ENCODE measurements at places on chromosomes 3 and 15. TPM values are rescaled to one million over a fixed set of nuclear protein-coding genes. Genes with fewer than 3 reads are reported as not detected.

LRRIQ4 gene
- not detected for total RNA-seq

PCLAF gene
- total RNA-seq: 22.7 TPM

SLCO2A1 gene
- 29.1 TPM for total RNA-seq

PPP2R3A gene
- total RNA-seq: 8.5 TPM

GPR171 gene
- not detected for total RNA-seq

GOLGA8T gene
- total RNA-seq: not detected

- no peak for DNase-seq
Measured at GRCh38 chr3:53834429-53835095, 11.7 kb downstream of the CHDH start.

DNA sequence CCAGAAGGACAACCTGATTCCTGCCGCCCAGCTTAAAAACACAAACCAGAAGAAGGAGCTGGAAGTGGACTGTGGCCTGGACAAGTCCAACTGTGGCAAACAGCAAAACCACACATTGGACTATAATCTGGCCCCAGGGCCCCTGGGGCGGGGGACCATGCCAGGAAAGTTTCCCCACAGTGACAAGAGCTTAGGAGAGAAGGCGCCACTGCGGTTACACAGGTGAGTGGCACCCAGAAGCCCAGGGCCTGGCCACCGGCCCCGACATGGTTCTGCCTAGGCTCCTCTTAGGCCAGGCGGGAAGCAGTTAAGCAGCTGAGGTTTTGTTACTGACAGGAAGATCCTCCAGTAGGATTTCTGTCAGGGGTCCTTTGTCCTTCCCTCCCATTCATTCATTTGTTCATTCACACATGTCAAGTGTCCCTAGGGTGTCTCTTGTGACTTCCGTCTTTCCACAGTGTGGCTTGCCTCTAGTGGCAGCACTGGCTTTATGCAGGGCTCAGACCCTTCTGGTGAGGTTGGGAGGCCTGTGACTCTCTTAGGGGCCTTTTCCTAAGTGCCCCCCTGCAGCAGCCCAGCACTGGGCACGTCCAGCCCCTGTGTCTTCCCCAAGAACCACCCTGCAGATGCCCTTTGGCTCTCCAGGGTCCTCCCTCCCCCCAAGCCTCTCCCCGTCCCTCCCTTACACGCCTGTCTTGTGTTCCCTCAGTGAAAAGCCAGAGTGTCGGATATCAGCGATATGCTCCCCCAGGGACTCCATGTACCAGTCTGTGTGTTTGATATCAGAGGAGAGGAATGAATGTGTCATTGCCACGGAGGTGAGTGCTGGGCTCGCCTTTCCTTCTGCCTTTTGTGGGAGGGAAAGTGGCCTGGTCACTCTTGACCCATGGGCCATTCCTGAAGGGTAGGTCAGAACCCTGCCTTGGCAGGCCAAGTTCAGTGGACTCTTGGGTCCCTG lies 7.8 kb downstream of the DLL4 start:
- no peak for DNase-seq

DNA sequence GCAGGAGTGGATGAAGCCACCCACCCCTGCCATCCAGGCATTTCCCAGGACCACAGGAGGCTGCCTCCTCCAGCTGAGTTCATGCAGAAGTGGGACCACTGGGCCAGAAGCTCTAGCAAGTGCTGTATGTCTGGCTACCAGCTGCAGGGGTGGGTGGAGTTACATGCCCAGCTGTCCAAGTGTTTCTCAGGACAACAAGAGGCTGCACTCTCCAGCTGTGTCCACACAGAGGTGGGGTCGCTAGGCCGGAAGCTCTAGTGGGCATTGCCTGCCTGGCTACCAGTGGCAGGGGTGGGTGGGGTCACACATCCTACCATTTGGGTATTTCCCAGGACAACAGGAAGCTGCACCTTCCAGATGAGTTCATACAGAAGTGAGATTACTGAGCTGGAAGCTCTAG lies 234.0 kb upstream of the PPP2R3A start:
- DNase-seq: no peak

- no peak for DNase-seq
Measured at GRCh38 chr3:190718097-190718496, 144.4 kb downstream of the GMNC start.

- DNase-seq: no peak
Measured at GRCh38 chr15:69557707-69558409, 105.2 kb downstream of the RPLP1 start.

DNA sequence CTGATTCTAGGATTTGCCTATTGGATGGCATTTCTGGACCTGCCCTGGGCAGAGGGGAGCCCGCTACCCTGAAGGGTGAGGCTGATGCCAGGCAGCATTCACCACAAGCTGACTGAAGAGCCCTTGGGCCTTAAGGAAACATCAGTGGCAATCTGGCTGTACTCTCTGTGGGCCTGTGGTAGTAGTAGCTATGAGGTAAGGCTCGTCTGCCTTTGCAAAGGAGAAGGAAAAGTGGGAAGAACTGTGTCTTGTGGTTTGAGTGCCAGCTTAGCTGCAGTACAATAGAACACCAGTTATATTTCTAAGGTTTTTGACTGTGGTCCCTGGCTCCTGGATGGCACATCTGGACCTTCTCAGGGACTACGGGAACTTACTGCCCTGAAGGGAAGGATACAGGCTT lies 51.5 kb downstream of the SPTSSB start:
- DNase-seq: no peak

- DNase-seq: no peak
Measured at GRCh38 chr3:46422617-46423016, 15.6 kb downstream of the CCRL2 start.

DNA sequence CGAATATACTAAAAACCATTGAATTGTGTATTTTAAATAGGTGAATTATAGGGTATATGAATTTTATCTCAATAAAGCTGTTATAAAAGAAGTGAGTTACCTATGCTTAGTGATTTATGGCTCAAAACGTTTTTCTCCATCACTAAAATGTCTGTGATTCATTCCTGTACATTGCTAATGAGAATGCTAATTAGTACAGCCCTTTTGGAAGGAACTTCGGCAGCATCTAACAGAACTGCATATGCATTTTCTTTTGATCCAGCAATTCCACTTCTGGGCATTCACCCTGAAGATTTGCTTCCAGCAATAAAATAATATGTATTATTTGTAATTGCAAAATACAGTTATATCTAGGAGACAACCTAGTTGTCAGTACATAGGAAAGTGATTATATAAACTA lies 53.6 kb downstream of the TCF12 start:
- no peak for DNase-seq

- no peak for DNase-seq
Measured at GRCh38 chr3:152227027-152227426, 41.7 kb upstream of the MBNL1 start.

DNA sequence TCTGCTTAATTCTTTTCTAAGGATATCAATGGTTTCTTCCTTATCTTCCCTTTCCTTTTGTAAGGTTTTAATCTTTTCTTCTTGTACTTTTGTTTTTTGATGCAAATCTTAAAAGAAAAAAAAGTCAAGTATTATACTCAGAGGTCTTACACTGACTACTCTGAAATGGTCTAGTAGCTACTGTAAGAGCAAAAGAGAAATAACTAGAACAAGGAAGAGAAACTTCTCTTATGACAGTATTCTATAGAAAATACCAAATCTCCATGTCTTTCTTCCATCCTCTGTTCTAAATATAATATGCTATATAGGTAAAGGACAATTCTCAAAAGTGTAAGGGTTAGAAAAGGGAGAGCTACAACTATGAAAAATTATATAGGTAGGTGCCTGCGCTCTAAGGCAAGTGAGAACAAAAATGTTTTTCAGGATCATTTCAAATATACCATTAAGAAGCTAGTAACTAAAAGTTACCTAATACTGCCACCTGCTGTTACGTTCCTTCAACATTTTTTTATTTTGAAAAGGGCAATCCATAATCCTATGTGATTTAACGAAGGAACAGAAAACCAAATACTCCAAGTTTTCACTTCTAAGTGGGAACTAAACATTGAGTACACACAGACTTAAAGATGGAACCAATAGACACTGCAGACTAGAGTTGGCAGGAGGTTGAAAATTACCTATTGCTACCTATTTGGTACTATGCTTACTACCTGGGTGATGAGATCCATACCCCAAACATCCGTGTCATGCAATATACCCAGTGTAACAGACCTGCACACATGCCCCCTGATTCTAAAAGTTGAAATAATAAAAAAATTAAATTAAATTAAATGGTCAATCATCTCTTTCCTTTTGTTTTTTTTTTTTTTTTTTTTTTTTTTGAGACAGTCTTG lies 36.7 kb downstream of the CIP2A start:
- no peak for DNase-seq

DNA sequence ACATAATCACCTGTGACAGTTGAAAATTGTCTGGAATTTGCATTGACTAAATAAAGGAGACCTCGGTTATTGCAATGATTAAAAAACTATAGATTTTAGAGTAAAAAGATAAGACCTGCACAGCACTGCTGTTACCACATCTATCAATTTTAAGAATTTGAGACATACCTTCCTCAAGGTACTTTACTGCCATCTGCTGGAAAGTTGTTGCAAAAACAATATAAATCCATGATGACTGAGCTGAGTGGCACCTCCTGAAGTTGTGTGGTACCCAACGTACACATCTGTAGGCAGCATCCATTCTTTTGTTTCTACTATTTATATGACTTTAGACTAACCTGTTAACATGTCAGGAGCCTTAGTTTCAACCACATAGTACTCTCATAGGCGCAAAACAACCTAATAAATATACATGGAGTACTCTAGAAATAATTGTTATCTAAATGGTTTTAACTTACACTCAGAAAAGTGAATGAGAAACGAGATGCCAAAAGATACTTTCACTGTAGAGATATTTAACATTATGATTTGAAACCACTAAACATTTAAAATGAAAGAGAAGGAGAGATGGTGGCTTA lies 106.7 kb downstream of the GHSR start:
- no peak for DNase-seq

GRCh38 chr3:38000242-38000916 lies 9.8 kb downstream of the VILL start:
- no peak for DNase-seq

DNA sequence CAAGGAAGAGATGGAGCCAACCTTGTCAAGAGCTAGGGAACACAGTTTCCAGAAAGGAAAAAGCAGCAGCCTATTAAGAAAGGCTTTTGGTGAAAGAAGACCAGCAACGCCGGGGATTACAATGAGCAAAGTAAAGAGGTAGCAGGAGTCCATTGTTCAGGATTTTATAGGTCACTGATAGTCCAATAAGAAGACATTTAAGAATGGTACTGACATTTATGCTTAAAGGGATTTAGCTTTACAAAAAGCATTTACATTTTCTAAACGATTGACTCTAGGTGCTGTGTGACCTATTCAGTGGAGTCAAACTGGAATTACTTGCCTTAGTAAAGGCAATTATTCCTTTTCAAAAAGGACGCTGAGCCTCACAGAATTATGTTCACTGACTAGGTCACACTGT lies 40.8 kb downstream of the CSNK1G1 start:
- no peak for DNase-seq

- DNase-seq: no peak
Measured at GRCh38 chr3:180530276-180530675, 71.7 kb upstream of the TTC14 start.

GRCh38 chr15:67161412-67161811 lies 93.0 kb downstream of the AAGAB start:
- DNase-seq: peak; percentile 1

DNA sequence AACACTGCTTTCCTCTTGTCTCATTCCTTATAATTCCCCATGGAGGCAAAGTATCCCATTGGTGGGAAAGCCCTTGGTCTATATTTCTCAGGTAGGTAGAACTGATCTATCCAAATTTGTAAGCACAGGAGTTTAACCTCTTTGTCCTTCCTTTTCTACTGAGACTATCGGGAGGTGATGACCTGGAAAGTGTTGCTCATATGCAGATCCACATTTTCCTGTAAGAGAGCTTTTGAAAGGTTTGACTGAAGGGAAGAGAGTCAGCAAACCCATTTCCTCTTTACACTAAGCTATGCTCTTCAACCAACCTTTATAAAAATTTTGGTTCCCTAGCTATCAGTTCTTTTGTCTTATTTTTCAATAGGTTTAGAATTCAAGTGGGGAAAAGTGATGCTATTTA lies 200.7 kb downstream of the TIGIT start:
- no peak for DNase-seq

GRCh38 chr15:57122080-57122840 lies 203.8 kb downstream of the TCF12 start:
- no peak for DNase-seq

DNA sequence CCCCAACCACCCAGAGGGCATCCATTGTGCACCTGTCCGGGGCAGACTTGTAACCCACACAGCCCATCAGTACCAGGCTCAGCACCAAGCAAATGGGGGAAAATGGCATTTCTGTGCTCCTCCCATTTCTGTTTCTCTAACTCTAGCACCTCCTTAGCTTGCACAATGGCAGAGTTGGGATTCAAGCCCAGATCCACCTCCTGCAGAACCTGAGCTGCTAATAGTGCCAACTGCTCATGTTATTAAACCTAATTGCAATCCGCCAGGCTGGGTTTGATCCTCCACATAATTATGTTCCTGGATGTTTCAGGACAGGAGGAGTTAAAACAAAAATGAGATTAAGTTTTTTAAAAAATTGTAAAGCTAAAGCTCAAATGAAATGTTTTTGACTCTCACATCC lies 235.0 kb downstream of the OCA2 start:
- no peak for DNase-seq

DNA sequence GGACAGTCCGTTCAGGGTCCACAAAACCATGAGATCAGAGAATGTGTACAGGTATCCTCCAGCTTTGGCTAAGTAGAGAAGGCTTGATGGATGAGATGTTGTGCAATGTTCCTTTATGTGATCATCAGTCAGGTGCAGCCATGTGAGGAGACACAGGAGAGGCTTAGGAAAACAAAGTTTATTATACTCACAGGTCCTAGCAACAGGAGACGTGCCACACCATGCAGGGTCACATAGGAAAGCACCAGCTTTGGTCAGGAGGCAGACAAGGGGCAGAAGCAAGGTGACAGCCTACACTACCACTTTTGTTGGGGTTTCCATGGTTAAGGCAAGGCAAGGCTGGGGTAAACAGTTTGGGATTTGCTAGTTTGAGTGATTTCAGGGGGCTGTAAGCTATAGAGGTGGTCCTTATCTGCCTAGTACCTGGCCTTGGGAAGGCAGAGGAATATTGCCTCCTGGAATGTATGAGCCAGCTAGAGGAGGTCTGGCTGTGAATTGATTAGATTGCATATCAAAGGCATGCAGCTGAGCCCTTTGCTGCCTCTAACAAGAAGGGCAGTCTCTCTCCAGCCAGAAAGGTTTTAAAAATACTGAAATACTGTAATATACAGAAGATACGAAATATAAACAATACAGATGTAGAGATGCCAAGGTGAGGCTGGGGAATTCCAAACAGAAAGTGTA lies 248.6 kb downstream of the RYR3 start:
- no peak for DNase-seq

DNA sequence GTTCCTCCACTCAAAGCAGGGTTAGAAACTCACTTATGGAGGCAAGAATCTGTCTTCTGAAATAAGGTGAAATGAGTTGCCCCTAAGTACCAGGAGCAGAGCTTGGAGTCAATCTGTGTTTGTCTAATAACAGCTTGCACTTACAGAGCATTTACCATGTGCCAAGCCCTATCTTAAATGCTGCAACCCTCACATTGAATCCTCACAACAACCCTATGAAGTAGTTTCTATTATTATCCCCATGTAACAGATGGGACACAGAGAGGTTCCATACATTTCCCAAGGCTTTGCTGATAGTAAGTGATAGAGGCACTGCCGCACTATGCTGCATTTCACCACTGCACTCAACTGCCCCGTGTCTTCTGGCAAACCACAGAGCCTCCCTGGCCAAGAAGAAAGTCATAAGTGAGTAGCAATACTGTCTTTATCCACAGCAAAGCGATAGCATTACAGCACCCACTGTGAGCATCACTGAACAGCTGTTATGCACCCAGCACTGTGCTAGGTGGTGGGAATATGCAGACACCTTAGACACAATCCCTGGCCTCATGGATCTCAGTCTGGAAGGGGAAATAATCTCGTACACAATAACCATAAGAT lies 141.5 kb downstream of the SSR3 start:
- no peak for DNase-seq

Measured in uterus (tissue), 4 donors.